ENCODE measurements at places on chromosomes 3 and 15. TPM values are rescaled to one million over a fixed set of nuclear protein-coding genes. Genes with fewer than 3 reads are reported as not detected.

The KCNAB1 gene
- total RNA-seq: not detected

The CCR3 gene
- not detected for total RNA-seq

The ATP13A5 gene
- total RNA-seq: not detected

The HEG1 gene
- 93.2 TPM for total RNA-seq

The ZPLD1 gene
- total RNA-seq: 0.14 TPM

The C3orf49 gene
- not detected for total RNA-seq

The HTR3E gene
- not detected for total RNA-seq

The MKRN2OS gene
- not detected for total RNA-seq

The DAPK2 gene
- total RNA-seq: 1.1 TPM

The TERC gene
- total RNA-seq: 718 TPM

The ATP13A3 gene
- total RNA-seq: 534 TPM

The MESP1 gene
- total RNA-seq: under 0.01 TPM

The PLCB2 gene
- 0.72 TPM for total RNA-seq

The RAB6B gene
- total RNA-seq: under 0.01 TPM

The FNDC3B gene
- 435 TPM for total RNA-seq

The DUOXA2 gene
- total RNA-seq: not detected

The GRK7 gene
- not detected for total RNA-seq

The PTX3 gene
- 602 TPM for total RNA-seq

The RAB8B gene
- total RNA-seq: 88.6 TPM

The ARNT2 gene
- 8.6 TPM for total RNA-seq

The SPINK8 gene
- not detected for total RNA-seq

The TLR9 gene
- total RNA-seq: not detected

The OR5K3 gene
- total RNA-seq: not detected

The GCSAM gene
- not detected for total RNA-seq

The AMT gene
- 0.29 TPM for total RNA-seq

The STAC gene
- total RNA-seq: 0.14 TPM

The GPR149 gene
- not detected for total RNA-seq

The PAK6 gene
- total RNA-seq: under 0.01 TPM

The ACOX2 gene
- total RNA-seq: 4.2 TPM

The WWTR1 gene
- total RNA-seq: 41.1 TPM

The ZIC1 gene
- 0.29 TPM for total RNA-seq

The LXN gene
- total RNA-seq: 32.6 TPM

The ST3GAL6 gene
- total RNA-seq: 6.9 TPM

The CFAP20DC gene
- total RNA-seq: 2.0 TPM

The SNX33 gene
- 22.5 TPM for total RNA-seq

The ISY1 gene
- 25.8 TPM for total RNA-seq

The IGSF11 gene
- total RNA-seq: not detected

The SH2D7 gene
- not detected for total RNA-seq

The NXPE3 gene
- 10.9 TPM for total RNA-seq

The CASR gene
- total RNA-seq: not detected

The COPG1 gene
- 452 TPM for total RNA-seq

The PCYT1A gene
- 126 TPM for total RNA-seq

The PLA2G4F gene
- not detected for total RNA-seq
